ENCODE measurements at places on chromosomes 12 and 14.

DNA sequence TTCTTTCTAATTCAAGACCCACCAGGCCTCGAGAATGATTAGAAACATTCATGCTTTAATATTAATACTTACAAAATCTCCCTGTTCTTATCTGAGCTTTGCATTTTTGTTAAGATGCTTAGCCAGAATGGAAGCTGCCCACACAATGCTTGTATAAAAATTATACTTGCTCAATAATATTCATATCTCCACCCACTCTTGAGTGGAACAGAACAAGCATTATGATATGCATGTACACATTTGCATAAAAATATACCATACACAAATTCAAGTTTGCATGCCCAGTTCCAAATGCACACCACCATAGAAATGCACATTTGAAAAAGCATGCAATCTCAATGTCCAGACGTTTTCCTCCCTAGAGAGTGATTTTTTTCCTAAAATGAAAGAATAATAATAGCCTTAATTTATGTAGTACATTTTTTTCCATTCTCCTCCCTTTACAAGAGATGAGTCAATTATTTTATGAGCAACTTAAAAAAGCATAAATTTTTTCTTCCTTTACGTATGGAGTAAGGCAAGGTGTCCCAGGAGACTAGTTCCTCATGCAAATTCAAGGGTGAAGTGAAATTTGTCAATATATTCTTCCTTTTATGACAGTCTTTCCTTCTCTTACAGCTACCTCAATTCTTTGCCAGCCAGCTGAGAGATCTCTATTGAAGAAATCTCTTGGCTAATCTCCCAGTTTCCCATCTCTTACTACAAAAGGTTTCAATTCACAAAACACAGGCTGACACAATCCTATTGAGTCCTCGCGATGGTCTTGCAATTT, 313.1 kb upstream of the GARIN6 start:
- DNase-seq: no peak

- DNase-seq: no peak
Measured at GRCh38 chr14:101462726-101463565, 98.3 kb upstream of the DIO3 start.

GRCh38 chr12:45666396-45666795, 63.1 kb upstream of the ARID2 start:
- DNase-seq: no peak

DNA sequence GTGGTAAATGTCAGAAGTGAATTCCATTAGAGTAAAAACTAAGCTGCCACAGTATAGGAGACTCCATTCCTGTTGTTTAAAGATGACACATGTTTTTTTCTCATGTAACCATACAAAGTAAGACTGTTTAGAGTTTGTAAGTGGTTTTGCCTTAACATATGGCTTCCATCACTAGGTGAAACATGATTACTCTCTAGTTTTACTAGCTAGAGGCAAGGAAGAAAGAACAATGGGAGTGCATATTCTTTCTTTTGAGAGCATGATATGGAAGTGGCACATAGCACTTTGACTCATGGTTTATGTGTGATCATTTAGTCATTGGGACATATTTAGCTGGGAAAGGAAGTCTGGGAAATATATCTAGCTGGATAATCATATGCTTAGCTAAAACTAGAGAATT, 7.7 kb downstream of the ATF7IP start:
- DNase-seq: no peak

GRCh38 chr12:118880720-118881493, 100.4 kb upstream of the SRRM4 start:
- no peak for DNase-seq

- DNase-seq: no peak
Measured at GRCh38 chr12:58812214-58812613, 108.1 kb downstream of the LRIG3 start.

GRCh38 chr12:48486261-48486660, 4.0 kb downstream of the C12orf54 start:
- DNase-seq: no peak

GRCh38 chr12:30843211-30843610, 83.3 kb upstream of the TSPAN11 start:
- no peak for DNase-seq

All from left ventricle myocardium inferior (tissue), 1 donor.